ENCODE measurements at places on chromosomes 1 and 21. TPM values are rescaled to one million over a fixed set of nuclear protein-coding genes. Genes with fewer than 3 reads are reported as not detected.

GRCh38 chr1:86119214-86119764 is 37.3 kb downstream of the COL24A1 start:
- no peak for DNase-seq

- no peak for DNase-seq
Measured at GRCh38 chr1:229070168-229070567, 200.7 kb upstream of the RAB4A start.

The DR1 gene
- total RNA-seq: 62.7 TPM

The RHD gene
- 0.07 TPM for total RNA-seq

- no peak for DNase-seq
Measured at GRCh38 chr1:30104551-30104950, 618.8 kb downstream of the MATN1 start.

GRCh38 chr1:117605164-117605773 is 579 bp upstream of the TENT5C start:
- DNase-seq: no peak

The SLC37A1 gene
- 9.1 TPM for total RNA-seq

The IGFN1 gene
- total RNA-seq: not detected
